ENCODE measurements at places on chromosomes 6 and 20.

- DNase-seq: peak; percentile 86
Measured at GRCh38 chr20:49603209-49603627, 35.3 kb upstream of the PTGIS start.

DNA sequence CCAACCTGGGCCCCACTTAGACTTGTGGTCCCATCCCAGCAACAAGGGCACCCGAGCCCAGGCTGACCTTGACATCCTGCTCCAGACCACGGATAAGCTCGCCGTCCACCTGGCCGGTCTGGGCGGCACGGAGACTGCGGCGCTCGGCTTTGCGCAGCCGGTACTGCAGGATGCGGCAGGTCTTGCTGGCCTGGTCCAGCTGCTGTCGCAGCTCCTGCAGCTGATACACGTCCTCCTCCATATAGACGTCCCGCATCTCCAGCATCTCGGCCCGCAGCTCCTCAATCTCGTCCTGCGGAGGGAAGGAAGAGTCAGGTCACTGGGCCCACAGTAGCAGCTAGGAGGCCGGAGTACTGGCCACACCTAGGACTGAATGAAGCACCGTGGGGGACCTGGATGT, 36.8 kb upstream of the TLDC2 start:
- no peak for DNase-seq

DNA sequence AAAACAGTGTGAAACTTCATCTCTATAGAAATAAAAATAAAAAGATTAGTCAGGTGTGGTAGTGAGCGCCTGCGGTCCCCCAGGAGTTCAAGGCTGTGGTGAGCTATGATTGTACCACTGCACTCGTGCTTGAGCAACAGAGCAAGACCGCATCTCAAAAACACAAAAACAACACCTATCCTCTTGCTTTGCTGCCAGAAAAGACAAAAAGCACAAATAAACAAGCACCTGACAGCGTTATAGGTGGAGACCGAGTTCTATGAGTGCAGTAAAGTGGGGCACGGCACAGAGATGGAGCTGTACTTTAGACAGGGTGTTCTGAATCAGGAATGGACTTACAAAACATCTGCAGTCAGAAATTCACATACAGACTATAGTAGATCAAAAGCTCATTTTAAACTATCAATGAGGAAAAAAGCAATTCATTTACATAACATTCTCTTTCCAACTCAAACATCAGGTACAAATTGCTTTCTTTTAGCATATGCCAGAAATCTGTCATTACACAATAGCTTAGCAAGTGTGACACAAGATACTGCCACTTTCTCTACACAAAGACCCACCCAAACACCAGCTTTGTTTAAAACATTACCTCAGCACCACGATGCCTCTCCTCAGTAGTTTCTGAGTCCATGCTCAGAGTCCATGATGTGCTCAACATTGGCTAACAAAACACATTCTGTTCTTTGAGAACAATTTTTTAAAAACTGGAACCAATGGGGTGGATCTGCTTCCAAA, 10.1 kb downstream of the EZR start:
- DNase-seq: no peak

DNA sequence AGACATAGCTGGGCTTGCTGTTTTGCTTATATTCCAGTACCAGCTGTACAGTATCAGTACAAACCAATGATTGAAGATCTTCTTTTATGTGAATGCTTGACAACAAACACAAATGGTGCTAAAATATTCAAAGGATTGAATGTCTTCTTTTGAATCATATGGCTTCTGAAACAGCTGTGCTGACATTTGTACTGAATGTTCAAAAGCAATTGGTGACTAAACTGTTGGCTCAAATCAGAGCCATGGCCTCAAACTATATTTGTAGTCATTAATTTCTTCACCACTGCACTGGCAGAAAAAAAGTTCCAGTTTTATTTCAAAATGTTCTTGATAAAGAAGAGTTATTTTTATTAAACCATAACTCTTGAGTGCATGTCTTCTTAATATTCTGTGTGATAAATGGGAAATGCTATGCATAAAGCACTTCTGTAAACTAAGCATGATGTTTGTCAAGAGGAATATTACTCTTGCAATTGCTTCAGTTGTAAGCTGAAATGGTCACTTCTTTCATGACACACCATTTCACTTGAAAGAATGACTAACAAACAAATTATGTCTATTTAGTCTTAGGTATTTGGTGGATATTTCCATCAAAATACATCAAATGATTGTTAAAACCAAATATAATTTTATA, 45.9 kb upstream of the CENPW start:
- DNase-seq: no peak

DNA sequence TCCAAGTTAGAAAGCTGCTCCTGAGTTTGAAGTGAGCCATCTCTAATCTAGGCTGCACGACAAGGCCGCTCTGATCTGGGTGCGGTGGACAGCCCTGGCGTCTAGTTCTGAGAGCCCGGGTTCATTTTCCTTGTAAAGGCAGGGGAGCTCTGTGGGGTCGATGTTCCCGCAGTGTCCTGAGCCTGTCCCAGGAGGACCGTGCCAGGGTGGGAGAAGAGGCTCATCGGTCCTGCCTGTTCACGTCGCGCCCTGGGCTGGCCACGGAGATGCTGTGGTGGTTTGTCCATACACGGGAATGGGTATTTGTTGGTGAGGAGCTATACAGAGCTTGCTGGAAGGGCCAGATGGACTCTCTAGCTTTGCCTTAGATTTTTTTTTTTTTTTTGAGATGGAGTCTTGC, 27.0 kb downstream of the PSMG4 start:
- DNase-seq: no peak

DNA sequence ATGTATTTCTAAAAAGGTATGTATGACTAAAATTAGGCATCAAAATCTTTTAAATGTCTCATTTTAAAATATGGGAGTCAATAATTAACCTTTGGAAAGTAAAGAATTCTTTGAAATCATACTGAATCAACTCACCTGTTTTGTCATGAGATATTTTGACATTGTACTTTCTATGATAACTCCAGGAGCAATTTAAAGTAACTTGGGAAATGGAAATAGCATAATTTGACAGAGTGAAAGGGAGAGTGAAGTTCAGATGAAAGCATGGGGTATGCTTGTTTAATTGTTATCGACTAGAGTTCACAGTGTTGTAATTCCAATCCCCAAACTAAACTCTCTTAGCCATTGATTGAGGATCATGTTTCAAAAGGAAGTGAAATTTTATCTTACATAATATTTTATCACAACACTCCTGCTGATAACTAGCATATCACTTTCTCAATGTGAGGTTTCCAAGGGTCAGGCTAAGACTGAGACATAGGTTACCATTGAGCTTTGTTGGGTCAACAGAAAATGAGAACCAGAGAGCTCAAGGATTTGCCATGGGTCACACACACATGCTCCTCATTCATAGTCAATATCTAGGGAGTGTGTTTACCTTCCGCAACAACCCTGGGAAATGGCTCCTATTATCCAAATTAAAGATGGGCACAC, 2.3 kb downstream of the GSTA1 start:
- no peak for DNase-seq

DNA sequence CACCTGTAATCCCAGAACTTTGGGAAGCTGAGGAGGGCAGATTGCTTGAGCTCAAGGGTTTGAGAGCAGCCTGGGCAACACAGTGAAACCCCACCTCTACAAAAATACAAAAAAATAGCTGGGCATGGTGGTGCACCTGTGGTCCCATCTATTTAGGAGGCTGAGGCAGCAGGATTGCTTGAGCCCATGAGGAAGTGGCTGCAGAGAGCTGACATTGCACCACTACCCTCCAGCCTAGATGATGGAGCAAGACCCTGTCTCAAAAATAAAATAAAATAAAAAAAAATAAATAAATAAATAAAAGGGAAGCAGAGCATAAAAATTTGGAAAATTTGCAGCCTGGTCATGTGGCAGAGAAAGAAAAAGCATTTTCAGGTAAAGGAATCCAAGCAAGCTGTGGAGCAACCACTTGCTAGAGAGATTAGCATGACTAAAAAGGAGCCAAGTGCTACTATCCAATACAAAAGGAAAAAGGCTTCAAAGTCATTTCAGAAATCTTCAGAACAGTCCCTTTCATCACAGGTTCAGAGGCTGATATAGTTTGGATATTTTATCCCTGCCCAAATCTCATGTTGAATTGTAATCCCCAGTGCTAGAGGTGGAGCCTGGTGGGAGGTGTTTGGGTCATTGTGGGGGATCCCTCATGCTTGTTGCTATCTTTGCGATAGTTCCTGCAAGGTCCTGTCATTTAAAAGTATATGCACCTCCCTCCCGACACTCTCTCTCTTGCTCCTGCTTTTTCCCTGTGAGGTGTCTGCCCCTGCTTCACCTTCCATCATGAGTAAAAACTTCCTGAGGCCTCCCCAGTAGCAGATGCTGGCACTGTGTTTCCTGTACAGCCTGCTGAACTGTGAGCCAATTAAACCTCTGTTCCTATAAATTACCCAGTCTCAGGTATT, 11.2 kb upstream of the TTK start:
- no peak for DNase-seq

Data from G401 (cell line).